ENCODE measurements at places on chromosomes 11 and 22.

GRCh38 chr11:68206211-68206610, 6.9 kb downstream of the KMT5B start:
- DNase-seq, result no peak

- DNase-seq, result no peak
Observed at GRCh38 chr11:12725863-12726682, 51.9 kb downstream of the TEAD1 start.

GRCh38 chr11:123904932-123905331, 3.0 kb downstream of the OR8D4 start:
- no peak for DNase-seq

GRCh38 chr11:47904048-47904447, 55.9 kb upstream of the NUP160 start:
- DNase-seq, result no peak

DNA sequence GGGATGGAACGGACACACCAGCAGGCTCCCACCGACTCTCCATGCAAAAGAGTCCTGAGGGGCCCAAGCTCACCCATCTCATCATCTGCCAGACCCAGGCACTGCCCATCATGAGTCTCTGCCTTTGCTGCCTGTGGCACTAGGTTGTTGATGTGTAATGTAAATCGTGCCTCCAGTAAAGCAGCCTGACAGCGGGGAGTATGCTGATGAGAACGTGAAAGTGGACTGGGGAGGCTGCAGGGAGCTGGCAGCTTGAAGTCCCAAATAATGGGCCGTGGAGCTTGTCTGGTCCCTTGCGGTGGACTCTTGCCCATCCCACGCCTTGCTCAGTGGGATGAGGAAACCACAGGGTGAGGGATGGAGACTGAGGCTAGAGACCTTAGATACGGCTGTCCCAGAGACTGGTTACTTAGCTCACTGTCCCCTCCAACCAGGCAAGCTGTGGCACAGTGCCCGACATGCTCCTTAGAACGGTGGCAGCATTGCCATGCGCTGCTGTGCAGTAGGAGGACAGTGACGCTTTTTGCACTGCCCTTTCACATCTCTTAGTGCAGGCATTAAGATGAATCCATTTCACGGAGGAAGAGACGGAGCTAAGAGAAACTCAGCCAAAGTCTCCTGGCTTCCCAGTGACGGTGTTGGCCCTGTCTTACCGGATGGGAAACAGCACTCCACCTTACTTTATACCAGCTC, 39.6 kb upstream of the PLET1 start:
- no peak for DNase-seq

- DNase-seq, result no peak
Observed at GRCh38 chr11:57680552-57680874, 12.6 kb downstream of the ZDHHC5 start.

GRCh38 chr11:16052750-16053149, 303.6 kb downstream of the SOX6 start:
- no peak for DNase-seq

GRCh38 chr11:8593455-8593854, 573 bp downstream of the STK33 start:
- DNase-seq, result no peak

GRCh38 chr11:64007629-64008282, 21.5 kb downstream of the OTUB1 start:
- no peak for DNase-seq

DNA sequence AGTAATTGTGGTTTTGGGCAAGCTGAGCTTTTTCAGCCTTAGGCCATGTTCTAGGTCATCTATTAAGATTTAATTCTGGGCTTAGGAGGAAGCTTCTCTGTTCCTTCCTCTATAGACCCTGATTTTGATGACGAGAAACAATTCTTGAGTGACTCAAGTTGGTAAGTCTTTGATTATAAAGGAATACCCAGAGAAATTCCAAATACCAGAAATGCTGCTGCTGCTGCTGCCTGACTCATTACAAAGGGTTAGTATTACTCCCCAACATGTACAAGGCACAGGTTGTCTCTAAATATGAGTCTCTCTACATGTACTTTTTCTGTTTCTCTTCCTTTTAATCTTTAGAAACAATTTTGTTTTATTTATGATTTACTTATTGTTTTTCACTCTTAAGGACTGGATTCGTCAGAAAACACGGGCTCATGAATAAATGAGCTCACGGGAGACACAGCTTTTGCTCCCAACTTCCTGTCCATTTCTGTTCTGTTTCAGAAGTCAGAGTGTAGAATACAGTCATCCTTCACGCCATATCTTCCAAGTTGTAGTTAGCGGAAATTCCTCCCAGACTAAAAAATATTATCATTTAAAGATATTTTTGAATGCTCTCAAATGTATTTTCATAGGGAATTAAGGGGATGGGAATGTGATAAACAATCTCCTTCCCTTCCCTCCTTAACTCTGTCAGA, 31.8 kb upstream of the RBMXL2 start:
- no peak for DNase-seq

Measured in NCI-H187 treated with DMSO at 0.1 percent for 48 hours (cell line).